Endothelial cell of umbilical vein (primary cell): ENCODE measurements at places on chromosomes 3 and 15.

GRCh38 chr3:77460326-77460725, 420.4 kb downstream of the ROBO2 start:
- H3K4me1 ChIP-seq: no peaks in the 10 kb centered on the region
- no peak for DNase-seq
- no peaks in the 10 kb centered on the region for H3K27me3 ChIP-seq

- H3K4me3 ChIP-seq: no peak overlapping the region
- no peak overlapping the region for H3K27ac ChIP-seq
- no peaks in the 10 kb centered on the region for H3K27me3 ChIP-seq
- H3K36me3 ChIP-seq: no peaks in the 10 kb centered on the region
Observed at GRCh38 chr3:15899388-15899787, 101.6 kb upstream of the ANKRD28 start.

DNA sequence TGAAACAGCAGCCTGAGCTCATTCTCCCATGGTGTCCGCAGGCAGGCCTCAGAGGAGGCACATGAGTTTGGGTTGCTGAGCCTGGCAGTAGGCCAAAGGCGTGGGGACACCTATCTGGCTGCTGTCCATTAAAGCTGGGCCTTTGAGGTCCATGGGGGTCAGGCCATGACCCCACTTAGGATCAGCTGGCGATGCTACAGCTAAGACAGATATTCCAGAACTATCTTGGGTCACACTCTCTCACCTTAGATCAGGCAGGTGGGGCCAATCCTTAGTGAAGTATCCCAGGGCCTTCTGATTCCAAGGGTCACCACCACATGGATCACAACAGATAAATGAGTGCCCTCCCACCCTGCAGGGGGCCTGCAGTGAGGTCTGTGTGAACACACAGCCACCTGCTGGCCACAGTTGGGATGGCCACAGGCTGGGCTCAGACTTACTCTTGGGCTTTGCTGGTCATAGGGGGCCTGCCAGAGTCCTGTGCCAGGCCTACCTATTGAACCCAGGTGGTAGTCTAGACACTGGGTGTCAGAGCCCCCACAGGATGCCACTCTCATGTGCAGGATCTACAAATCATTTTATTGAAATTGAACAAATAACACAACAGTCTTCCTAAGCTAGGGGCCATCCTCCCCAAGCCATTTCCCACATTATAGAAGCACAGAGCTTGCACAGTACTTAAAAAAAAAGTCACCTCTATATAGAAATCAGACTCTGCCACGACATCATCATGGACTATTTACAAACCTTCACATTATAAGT, 2.0 kb upstream of the HYAL2 start:
- peak; percentile 76 for DNase-seq
- H3K27ac ChIP-seq: peak overlapping the region; percentile 99
- H3K4me1 ChIP-seq: peaks cover 45% of the 10 kb centered on the region
- no peak overlapping the region for H3K4me3 ChIP-seq
- H3K36me3 ChIP-seq: peaks cover 19% of the 10 kb centered on the region
- H3K27me3 ChIP-seq: no peaks in the 10 kb centered on the region

DNA sequence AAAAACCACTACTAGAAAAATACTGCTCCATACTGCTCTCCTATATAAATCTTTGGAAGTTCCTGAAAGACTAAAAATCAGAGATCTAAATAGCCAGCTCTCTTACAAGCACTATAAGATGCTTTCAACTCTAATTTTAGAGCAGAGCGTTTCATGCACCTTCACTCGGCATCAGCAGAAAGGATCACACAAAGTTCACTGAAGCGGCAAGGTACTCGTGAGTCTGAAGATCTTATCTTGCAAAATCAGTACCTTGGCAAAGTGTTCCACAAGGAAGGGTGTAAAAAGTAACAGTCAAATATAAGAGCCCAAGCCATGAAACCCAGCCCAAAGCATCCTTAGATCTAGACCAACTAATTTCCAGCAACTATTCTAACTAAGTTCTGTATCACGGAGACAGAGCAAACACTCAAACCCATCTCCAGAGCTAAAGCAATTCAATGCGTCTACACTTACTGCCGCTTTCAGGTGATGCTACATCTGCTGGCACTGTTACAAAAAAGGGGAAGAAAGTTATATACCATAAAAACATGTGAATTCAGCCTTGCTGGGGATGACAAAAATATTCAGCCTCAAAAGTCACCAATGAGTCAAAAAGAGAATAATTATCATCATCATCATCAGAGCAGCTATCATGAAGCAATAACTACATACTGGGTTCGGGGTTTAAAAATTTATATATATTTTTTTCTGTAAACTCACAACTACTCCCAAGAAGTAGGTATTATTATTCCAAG, 16.3 kb downstream of the VPS39 start:
- H3K36me3 ChIP-seq: peaks cover 4% of the 10 kb centered on the region
- no peaks in the 10 kb centered on the region for H3K27me3 ChIP-seq
- no peak for DNase-seq
- no peaks in the 10 kb centered on the region for H3K4me1 ChIP-seq
- no peak overlapping the region for H3K4me3 ChIP-seq
- no peak overlapping the region for H3K27ac ChIP-seq

- no peaks in the 10 kb centered on the region for H3K36me3 ChIP-seq
- no peak overlapping the region for H3K4me3 ChIP-seq
- peaks cover 9% of the 10 kb centered on the region for H3K4me1 ChIP-seq
- DNase-seq: peak; percentile 27
- H3K27ac ChIP-seq: no peak overlapping the region
Observed at GRCh38 chr3:133874344-133874743, 21.3 kb downstream of the RAB6B start.

GRCh38 chr15:88878720-88879184, 16.6 kb downstream of the HAPLN3 start:
- no peaks in the 10 kb centered on the region for H3K36me3 ChIP-seq
- H3K4me1 ChIP-seq: no peaks in the 10 kb centered on the region
- no peaks in the 10 kb centered on the region for H3K27me3 ChIP-seq
- peak; percentile 39 for DNase-seq
- no peak overlapping the region for H3K27ac ChIP-seq
- H3K4me3 ChIP-seq: no peak overlapping the region

DNA sequence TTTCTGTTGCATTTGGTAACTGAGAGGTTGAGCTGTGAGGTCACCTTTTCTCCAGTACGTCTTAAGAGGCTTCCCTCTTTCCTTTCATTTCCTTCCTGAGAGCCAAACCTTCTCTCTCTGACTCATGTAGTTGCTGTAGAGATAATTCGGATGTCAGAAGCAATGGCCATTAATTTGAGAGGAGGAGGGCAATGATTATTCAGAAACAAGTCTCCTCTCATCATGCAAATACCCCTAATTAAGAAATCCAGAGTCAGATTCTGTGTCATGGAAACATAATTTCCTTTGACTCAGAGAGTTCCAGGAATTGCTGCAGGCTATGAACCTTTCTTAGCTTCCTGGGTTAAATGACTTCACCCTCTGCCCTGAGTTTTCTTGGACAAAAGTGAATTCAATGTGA, 59.0 kb upstream of the GSK3B start:
- no peaks in the 10 kb centered on the region for H3K36me3 ChIP-seq
- no peaks in the 10 kb centered on the region for H3K27me3 ChIP-seq
- peak overlapping the region; percentile 76 for H3K27ac ChIP-seq
- peaks cover 16% of the 10 kb centered on the region for H3K4me1 ChIP-seq

- no peak overlapping the region for H3K27ac ChIP-seq
- no peak overlapping the region for H3K4me3 ChIP-seq
- no peaks in the 10 kb centered on the region for H3K4me1 ChIP-seq
Observed at GRCh38 chr15:99098426-99098825, 6.5 kb upstream of the SYNM start.

GRCh38 chr15:31412824-31413223, 86.2 kb downstream of the KLF13 start:
- DNase-seq: no peak
- no peaks in the 10 kb centered on the region for H3K36me3 ChIP-seq
- H3K27ac ChIP-seq: no peak overlapping the region
- no peak overlapping the region for H3K4me3 ChIP-seq
- no peaks in the 10 kb centered on the region for H3K27me3 ChIP-seq

- peaks cover 5% of the 10 kb centered on the region for H3K27me3 ChIP-seq
- no peak for DNase-seq
- no peak overlapping the region for H3K27ac ChIP-seq
- H3K4me3 ChIP-seq: no peak overlapping the region
- no peaks in the 10 kb centered on the region for H3K4me1 ChIP-seq
Observed at GRCh38 chr3:134696155-134696554, 45.3 kb upstream of the KY start.

DNA sequence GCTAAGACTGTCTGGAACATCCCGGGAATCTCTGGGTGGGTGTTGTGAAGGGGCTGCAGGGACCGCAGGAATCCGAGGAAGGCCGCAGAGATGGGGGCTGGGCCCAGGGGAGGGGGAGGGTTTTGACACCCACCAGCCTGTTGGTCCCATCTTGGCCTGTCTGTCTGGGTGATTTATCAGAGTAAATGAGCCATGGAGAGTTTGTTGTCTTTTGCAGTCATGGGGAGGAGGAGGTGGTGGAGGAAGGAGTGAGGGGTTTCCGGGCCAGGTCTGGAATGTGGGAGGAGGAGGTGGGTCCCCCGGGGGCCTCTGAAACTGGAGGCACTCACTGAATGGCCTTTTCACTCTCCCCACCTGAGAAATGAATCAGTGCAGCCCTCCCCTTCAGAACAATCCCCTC, 11.5 kb downstream of the SEMA3F start:
- no peak for DNase-seq
- H3K4me1 ChIP-seq: peaks cover 97% of the 10 kb centered on the region
- H3K36me3 ChIP-seq: no peaks in the 10 kb centered on the region
- H3K27ac ChIP-seq: peak overlapping the region; percentile 99
- H3K4me3 ChIP-seq: no peak overlapping the region

DNA sequence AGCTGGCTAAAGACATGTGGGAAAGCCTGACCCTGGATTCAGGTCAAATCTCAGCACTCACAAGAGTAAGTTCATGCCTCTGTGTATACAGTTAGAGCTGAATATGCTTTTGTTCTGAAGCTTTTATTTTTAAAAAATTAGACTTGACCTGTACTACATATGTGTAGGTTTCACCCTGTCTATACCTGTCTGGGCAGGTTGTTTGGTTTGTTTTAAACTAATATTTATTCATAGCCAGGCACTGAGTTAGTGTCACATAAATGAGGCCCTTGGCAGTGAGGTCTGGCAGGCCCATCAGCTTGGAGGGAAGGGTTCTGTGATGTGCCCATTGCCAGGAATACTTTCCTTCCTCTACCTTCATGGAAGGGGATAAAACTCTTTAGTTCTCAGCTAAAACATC, 1.9 kb downstream of the DNAJA4 start:
- no peak overlapping the region for H3K4me3 ChIP-seq
- peaks cover 7% of the 10 kb centered on the region for H3K4me1 ChIP-seq
- no peaks in the 10 kb centered on the region for H3K36me3 ChIP-seq
- no peak overlapping the region for H3K27ac ChIP-seq
- no peaks in the 10 kb centered on the region for H3K27me3 ChIP-seq
- no peak for DNase-seq

DNA sequence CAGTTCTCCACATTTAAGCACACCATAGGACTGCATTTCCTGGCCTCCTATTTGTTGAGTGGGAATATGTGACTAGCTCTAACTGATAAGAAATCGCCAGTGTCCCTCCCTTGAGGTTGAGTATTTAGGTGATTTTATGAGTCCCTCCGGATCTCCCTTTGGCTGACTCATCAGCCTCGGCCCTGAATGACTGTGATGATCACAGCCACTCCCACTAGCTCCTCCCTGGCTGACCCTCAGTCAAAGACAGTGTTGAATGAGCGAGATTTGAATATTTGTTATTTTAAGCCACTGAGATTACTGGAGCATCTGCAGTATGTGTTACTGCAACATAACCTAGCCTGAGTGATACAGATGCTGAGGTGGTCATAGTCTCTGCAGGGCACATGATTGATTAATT, 515.3 kb downstream of the EPHB1 start:
- no peaks in the 10 kb centered on the region for H3K36me3 ChIP-seq
- DNase-seq: no peak
- H3K27me3 ChIP-seq: no peaks in the 10 kb centered on the region
- H3K27ac ChIP-seq: no peak overlapping the region
- no peaks in the 10 kb centered on the region for H3K4me1 ChIP-seq

- H3K27ac ChIP-seq: no peak overlapping the region
Observed at GRCh38 chr15:85813234-85813633, 18.5 kb upstream of the KLHL25 start.

DNA sequence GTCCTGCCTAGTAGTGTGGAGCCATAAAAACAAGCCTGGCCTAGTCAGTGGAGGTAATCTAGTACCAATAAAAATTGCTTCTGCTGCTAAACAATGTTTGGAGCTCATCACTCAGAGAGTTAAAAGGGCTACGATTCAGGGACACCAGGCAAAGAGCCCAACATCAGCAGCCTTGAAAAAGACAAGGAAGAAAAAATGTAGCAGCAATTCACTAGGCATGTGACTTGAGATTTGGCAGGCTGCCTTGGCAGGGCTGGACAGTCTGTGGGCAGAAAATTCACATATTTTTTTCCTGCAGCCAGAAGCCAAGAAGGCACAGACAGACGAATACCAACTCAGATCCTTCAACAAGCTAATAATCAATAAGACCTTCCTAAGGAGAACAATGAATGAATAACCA, 47.2 kb downstream of the IGSF11 start:
- no peak overlapping the region for H3K27ac ChIP-seq
- no peaks in the 10 kb centered on the region for H3K27me3 ChIP-seq
- H3K4me1 ChIP-seq: no peaks in the 10 kb centered on the region

GRCh38 chr3:53804697-53805462, 41.3 kb downstream of the CHDH start:
- no peak overlapping the region for H3K27ac ChIP-seq
- no peak for DNase-seq
- no peak overlapping the region for H3K4me3 ChIP-seq
- H3K36me3 ChIP-seq: no peaks in the 10 kb centered on the region

DNA sequence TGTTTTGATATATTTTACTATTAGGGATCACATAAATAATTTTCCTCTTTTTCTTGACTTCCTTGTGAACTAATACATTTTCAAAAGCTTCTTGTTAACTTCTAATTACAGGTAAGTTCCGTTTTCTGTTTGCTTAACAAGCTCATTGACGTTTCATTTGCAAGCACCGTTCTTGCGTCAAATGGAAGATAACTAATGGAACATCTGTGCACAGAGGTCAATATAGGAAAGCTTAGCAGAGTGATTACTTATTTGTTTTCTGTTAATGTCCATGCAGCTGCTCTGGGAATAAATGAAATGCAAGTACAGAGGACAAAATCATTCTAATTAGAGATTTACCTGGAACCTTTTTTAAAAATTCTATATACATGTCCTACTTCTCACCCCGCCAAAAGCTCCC, 115.5 kb upstream of the C2CD4B start:
- peaks cover 2% of the 10 kb centered on the region for H3K27me3 ChIP-seq
- no peak for DNase-seq
- no peak overlapping the region for H3K27ac ChIP-seq

DNA sequence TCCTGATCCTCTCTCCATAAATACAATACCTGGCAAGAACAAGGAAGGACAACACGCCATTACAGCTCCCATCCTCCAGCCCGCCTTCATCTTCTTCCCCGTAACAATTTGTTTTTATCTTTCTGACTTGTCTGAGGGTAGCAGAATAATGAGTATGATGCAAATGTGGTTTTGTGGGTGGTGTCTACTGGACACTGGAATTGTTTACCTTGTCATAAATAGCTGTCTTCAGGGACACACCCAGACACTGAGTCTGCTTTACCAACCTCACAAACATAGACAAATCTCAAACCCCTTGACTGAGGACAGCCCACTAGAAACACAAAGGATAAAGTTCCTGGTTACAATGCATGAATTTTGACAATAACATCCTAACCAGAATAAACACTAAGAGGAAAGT, 13.4 kb downstream of the WDR72 start:
- no peaks in the 10 kb centered on the region for H3K27me3 ChIP-seq
- H3K36me3 ChIP-seq: no peaks in the 10 kb centered on the region
- no peak overlapping the region for H3K27ac ChIP-seq
